ENCODE measurements at places on chromosomes 5 and 9.

GRCh38 chr9:22111176-22111953 is 102.3 kb upstream of the CDKN2B start:
- DNase-seq, result peak; percentile 18

DNA sequence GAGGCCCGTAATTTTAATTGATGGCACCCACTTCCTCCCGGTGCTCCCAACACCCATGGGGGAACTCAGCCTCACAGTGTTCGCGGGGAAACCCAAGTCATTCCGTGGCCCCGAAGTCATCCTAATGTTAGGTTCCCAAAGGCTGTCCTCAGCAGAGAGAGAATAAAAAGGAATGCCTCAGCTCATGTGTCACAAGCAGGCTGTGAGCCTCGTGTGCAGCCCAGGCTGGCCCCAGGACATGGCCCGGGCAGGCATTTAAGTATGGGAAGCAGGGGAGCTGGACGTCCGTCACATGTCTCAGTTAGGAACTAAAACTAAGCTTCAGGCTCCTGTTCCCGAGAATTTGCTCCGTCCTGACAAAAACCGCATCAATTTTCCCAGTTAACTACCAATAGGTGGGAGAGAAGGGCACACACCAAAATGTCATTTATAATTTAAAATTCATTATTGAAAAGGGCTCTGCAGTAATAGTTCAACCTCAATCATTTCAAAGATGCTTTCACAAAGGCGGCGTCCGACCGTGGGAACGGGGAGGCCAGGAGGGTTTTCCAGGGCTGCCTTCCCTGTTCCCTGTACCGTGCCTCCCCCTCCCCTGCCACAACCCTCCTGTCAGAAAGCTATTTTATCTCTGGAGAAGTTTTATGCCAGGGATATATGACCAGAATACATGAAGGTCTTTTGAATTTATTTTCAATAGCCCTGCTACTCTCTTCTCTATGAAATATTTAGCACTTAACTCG is 137.3 kb downstream of the FSTL4 start:
- DNase-seq, result no peak

DNA sequence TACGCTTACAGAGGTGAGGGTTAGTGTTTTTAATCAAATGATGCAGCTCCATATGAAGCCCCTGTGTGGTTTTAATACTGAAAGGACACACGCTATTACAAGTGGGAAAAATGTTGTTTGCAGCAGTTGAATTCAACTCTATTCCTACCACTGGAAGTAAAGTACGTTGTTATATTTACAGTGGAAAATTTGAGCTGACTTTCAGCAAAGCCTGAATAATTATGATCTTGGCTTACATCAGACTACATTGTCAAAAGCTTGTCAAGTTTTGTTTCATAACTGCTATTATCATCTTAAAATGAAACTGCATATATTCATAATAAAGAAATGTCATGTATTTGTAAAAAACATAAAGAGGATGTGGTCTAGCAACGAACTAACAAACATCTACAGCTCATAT is 818.5 kb downstream of the SEMA5A start:
- no peak for DNase-seq

GRCh38 chr5:73825736-73826135 is 199.7 kb downstream of the ARHGEF28 start:
- DNase-seq, result no peak

DNA sequence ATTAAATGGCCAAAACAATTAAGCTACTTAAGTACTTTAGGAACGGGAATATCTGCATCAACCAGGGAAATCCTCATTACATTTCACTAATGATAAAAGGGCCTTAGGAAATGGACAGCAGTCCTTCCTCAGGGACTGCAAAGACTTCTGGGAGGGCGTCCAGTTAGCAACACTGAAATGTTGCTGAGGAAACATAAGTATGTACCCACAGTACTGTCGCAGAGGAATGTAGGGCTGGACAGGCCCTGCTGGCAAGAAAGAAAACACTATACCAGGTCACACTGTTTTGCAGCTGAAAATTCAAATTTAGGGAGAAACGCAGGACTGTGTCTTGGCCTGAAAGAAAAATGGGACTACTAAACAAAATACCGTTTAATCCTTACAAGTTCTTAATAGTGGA is 1.3 kb downstream of the C5orf15 start:
- DNase-seq, result no peak

GRCh38 chr9:135358552-135358940 is 121.0 kb upstream of the PPP1R26 start:
- DNase-seq, result no peak

GRCh38 chr5:88660264-88660946 is 222.6 kb downstream of the MEF2C start:
- no peak for DNase-seq

DNA sequence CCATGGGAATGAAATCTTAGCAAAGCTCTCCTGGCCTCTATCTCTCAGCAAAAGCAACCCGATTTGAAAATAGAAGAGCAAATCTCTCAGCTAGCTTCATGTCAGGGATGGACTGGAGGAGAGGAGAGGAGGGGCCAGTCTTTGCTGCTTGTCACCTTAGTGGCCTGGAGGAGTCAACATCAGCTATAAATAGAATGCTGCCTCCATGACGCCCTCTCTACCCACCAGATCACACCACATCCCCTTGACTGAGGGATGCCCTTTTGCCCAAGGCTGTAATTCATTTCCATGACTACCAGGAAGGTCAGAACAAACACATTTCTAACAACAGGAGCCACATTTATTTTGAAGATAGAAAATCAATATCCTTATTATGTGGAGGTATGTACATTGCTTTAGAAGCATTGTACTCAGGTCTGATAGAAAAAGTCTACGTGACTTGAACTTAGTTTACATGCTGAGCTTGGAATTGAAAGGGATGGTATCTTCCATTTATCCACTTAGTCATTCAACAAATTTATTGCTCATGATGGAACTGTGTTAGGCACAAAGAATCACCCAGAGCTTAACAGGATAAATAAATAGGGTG is 92.4 kb upstream of the LIFR start:
- DNase-seq, result no peak

GRCh38 chr5:98102936-98103335 is 670.5 kb upstream of the RGMB start:
- DNase-seq, result no peak
